Epithelial cell of umbilical artery (primary cell): ENCODE measurements at places on chromosomes 3 and 15. TPM values are rescaled to one million over a fixed set of nuclear protein-coding genes. Genes with fewer than 3 reads are reported as not detected.

The CCDC9B gene
- 19.5 and 28.4 TPM in 2 replicates for total RNA-seq

The TRAT1 gene
- total RNA-seq, result not detected in 2 replicates

The TTLL3 gene
- 5.8 and 8.7 TPM in 2 replicates for total RNA-seq

The IQCF6 gene
- total RNA-seq, result not detected in 2 replicates

The ZNF662 gene
- total RNA-seq, result 0.76 and 0.97 TPM in 2 replicates

The CFAP44 gene
- 0.61 and 1.9 TPM in 2 replicates for total RNA-seq

The CEP152 gene
- total RNA-seq, result 8.4 and 8.8 TPM in 2 replicates

The CYP19A1 gene
- not detected in 2 replicates for total RNA-seq

The TF gene
- under 0.01 TPM in 1 of 2 replicates, not detected in the other for total RNA-seq

The ACTC1 gene
- total RNA-seq, result not detected in 2 replicates

The SHF gene
- total RNA-seq, result 0.61 and 2.6 TPM in 2 replicates

The RARRES1 gene
- total RNA-seq, result 1.1 and 27.3 TPM in 2 replicates

The CYP1A2 gene
- not detected in 2 replicates for total RNA-seq

The EXD1 gene
- total RNA-seq, result not detected in 2 replicates

The PROS1 gene
- 4.9 and 8.1 TPM in 2 replicates for total RNA-seq

The NRG4 gene
- not detected in 2 replicates for total RNA-seq

The GNAT1 gene
- not detected in 2 replicates for total RNA-seq

The BFSP2 gene
- total RNA-seq, result not detected in 2 replicates

The SLC2A2 gene
- total RNA-seq, result not detected in 2 replicates

The AHSG gene
- total RNA-seq, result not detected in 2 replicates

The MED12L gene
- total RNA-seq, result 0.32 TPM in 1 of 2 replicates, not detected in the other

The NSUN3 gene
- total RNA-seq, result 10.4 and 11.7 TPM in 2 replicates
